ENCODE measurements at places on chromosomes 6 and 20. TPM values are rescaled to one million over a fixed set of nuclear protein-coding genes. Genes with fewer than 3 reads are reported as not detected.
A peak's percentile ranks its signal among the peaks of the same experiment; 100 is the strongest.

GRCh38 chr6:87736809-87737540, 34.9 kb upstream of the AKIRIN2 start:
- H3K36me3 ChIP-seq: no peaks in the 10 kb centered on the region
- no peak overlapping the region for H3K4me3 ChIP-seq
- no peak overlapping the region for H3K27ac ChIP-seq
- no peak for DNase-seq
- H3K27me3 ChIP-seq: no peaks in the 10 kb centered on the region

DNA sequence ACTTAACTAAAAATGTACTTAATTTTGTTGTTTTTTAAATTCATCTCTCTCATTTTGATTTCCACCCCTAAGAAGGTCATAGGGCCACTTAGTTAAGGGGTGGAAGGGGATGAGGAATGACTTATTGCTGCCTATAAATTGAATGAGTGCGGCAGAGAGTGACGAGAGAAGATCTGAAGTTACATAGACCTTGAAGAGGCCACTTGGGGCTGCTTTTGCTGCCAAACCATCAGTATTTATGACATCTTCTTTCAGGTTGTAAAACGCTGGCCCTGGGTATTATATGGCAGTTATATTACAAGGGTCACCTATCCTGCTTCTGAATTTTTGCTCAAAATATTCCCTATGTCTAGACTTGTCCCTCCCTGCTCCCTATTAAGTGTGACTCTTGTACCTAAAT, 119.6 kb upstream of the RIMS1 start:
- H3K27me3 ChIP-seq: no peaks in the 10 kb centered on the region
- H3K4me3 ChIP-seq: no peak overlapping the region
- H3K27ac ChIP-seq: no peak overlapping the region
- H3K36me3 ChIP-seq: no peaks in the 10 kb centered on the region

The MRAP2 gene
- 1.6 TPM for total RNA-seq

DNA sequence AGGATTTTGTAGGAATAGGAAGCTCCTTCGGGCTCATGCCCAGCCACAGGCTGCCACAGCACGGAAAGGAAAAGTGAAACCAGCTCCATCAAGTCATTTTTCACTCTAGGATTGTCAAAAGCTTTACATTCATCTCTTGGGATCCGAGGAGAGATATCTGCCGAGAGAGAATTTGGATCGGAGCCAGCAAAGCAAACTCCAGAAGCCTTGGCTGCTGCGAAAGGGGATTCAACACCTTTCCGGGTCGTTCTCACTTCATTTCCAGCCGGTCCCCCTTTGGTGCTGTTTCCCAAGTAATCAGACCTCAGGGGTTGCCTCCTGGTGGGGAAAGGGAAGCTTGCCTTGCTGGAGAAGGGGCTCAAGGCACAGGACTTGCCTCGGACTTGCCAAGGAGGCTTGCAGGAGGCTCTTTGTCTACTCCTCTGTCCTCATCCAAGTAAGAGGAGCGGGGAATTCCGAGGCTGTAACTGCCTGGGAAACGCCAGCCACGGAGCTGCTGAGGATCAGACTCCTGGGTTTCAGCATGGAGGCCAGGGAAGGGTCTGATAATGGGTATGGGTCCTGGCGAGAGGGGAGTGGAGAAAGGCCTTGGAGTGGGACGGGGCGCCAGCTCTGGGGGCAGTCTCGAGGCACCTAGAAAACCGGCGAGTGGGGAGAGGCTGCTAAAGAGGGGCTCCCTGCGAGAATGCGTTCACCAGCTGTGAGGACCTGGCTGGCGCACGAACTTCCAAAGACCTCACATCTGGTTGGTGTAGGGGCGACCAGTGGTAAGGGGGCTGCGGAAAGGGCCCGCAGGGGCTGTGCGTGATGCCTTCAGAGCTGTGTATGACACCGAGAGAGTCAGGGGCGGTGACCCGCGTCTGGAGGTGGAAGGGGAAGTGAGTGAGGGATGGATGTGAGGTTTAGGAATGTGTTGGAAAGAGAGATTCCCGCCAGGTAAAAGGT, 702 bp downstream of the ETV7 start:
- peak overlapping the region; percentile 56 for H3K4me3 ChIP-seq
- DNase-seq: peak; percentile 66
- no peaks in the 10 kb centered on the region for H3K27me3 ChIP-seq
- H3K4me1 ChIP-seq: no peaks in the 10 kb centered on the region
- no peaks in the 10 kb centered on the region for H3K36me3 ChIP-seq

The CD164 gene
- 180 TPM for total RNA-seq
